GM12865 (cell line): ENCODE measurements at places on chromosomes 12 and 14.
A peak's percentile ranks its signal among the peaks of the same experiment; 100 is the strongest.

DNA sequence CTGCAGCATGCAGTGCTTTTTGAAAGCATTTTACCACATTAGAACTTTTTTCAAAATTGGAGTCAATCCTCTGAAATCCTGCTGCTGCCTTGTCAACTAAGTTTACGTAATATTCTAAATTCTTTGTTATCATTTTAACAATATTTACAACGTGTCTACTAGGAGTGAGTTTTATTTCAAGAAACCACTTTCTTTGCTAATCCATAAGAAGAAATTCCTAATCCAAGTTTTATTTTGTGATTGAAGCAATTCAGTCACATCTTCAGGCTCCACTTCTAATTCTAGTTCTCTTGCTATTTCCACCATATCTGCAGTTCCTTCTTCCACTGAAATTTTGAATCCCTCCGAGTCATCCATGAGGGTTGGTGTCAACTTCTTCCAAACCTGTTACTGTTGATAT is 25.4 kb downstream of the PRORP start:
- DNase-seq, result no peak

DNA sequence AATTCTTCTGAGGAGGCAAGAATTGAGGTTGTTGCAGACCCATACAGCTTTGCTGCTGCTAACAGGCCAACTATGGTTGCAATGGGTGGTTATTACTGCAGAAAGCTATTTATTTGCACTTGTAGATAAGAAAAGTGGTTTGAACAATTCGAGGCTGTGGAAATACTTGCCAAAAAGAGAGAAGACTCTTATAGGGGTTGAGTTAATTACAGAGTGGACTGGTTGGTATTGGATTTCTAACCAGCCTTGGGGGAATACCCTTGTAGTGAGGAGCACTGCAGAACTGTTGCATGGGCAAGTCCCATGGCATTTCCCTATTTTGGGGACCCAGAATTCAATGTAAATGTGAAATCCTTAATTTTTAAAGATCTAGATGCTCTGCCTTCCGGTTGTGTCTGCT is 120.5 kb downstream of the KCNMB4 start:
- DNase-seq, result no peak

GRCh38 chr14:101884089-101884933 is 80.1 kb upstream of the DYNC1H1 start:
- DNase-seq, result no peak

DNA sequence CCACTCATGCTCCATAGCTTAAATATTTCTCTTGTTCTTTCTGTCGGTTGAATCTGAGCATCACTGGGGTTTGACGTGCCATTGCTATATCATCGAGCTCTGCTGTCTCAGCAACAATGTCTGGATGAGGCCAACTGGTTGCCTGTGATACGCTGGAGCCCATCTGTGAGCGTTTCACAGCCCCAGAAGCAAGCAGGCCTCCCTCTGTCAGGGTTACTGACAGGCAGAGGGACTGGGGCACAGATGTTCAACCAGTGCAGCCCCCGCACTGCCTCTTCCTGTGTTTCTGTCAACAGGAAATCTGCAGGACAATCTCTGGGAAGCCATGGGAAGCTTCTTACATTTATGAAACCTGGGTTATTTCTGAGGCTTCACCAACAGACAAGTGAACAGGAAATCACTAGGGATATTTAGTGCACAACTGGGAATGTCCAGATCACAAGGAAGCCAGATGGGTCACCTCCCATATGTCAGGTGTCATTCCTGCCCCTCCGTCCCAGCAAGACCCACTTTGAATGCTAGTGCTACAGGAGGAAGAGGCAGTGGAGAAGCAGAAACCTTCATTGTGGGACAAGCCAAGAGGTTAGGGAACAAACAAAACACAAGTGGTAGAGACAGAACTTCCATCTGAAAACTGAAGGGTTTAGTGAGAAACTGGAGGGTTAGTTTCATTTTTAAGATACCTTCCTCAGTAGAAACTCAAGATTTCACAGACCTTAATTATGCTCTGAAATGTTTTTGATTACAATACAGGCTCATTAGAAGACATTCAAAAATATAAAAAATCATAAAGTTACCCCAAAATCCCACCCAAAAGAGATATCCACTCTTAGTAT is 24.1 kb downstream of the DMAC2L start:
- no peak for DNase-seq

GRCh38 chr14:24897793-24898192 is 152.2 kb downstream of the STXBP6 start:
- DNase-seq, result no peak

DNA sequence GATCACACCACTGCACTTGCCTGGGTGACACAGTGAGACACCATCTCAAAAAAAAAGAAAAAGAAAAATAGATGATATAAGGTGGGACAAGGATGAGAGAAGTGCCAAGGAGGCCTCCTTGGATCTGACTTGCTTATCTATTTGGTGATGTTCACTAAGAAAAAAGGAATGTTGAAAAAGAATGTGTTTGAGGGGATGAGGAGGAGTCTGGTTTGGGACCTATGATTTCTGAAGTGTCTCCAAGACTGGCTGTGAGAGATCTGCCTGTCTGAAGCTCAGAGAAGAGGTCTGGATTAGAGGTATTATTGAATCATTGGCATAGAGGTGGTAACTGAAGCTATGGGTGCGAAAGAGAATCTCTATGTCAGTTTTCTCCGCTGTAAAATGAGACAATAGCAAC is 42.8 kb downstream of the BCAT1 start:
- no peak for DNase-seq

- DNase-seq, result no peak
Measured at GRCh38 chr14:77709412-77709811, 1.5 kb downstream of the SLIRP start.

GRCh38 chr12:126747530-126748149 is 1519.3 kb upstream of the TMEM132C start:
- DNase-seq, result peak; percentile 49

DNA sequence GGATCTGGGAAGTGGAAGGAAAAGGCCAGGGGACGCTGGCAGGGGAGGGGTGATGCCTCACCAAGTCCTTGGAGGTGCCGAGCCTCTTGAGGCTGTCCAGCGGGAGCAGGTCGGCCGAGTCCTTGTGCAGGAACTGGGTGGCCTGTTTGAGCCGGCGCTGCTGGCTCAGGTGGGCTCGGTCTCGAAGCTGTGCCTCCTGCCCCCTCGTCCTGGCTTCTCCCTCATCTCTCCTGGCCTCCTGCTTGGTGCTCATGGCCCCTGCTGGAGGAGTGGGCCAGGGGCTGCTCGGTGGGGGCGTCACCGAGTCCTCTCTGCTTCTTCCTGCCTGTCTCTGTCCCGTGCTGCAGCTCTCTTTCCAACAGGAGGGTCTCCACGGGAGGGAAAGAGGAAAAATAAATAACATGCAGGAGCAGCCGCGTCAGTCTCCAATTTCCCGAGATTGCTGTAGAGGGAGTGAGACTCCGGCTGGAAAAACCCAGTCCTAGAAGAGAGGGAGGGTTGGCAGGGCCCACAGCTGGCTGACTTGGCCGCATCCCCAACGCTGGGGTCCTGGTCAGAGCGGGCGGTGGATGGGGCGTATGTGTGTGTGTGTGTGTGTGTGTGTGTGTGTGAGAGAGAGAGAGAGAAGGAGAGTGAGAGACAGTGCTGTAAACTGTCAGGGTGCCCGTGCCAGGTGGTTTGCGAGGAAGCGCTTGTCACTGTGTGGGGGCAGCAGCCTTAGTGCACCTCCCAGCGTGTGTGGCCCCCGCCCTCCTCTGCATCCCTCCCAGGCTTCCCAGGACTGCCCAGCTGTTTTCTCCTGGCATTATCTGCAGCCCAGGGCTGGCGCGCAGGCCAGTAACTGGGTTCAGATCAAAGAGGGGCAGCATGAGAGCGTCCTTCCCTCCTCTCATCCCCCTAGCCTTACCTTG is at the start of gene NRIP2:
Gene NRIP2 (minus strand): TSS at position 455 of the 911 bp plus-strand sequence. CDS start 52 bp downstream, at position 403.
- no peak for DNase-seq

DNA sequence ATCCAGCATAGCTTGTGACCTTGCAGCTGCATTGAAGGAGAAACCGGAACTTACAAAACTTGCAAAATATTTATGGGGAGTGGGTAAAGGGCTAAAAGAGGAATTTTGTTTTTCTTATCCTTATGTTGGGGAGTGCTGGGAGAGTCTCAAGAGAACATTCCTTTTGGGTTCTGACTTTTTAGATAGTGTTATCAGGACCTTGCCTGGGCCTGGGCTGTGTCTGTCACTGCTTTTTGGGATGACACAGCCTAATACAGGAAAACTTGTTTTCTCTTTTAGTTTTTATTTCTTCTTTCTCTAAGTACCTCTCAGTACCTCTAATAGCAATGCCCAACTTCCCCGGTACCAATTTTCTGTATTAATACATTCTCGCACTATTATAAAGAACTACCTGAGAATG is 850.6 kb downstream of the RPS29 start:
- DNase-seq, result no peak

- DNase-seq, result no peak
Measured at GRCh38 chr14:93315575-93315974, 17.3 kb downstream of the BTBD7 start.

- peak; percentile 69 for DNase-seq
Measured at GRCh38 chr14:70188659-70189455, at the start of gene SLC8A3. TSS of gene SLC8A3 (minus strand) at chr14:70188951. CDS start at chr14:70168422, 20,529 bp downstream.

DNA sequence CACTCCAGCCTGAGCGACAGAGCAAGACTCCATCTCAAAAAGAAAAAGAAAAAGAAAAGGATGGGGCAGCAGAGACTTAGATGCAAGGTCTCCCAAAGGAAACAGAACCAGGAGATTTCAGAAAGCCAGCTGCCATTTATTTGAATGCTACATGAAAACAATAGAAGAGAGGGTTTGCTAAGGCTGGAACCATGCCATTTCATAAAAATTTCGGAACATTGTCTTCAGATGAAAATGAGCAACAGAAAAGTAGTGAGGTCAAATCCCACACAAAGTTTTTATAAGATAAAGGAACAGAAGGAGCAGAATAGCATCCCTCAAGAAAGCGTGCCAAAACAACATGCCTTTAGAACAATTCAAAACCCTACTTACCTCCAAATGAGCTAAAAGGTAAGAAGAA is 175.3 kb downstream of the ETV6 start:
- DNase-seq, result no peak

DNA sequence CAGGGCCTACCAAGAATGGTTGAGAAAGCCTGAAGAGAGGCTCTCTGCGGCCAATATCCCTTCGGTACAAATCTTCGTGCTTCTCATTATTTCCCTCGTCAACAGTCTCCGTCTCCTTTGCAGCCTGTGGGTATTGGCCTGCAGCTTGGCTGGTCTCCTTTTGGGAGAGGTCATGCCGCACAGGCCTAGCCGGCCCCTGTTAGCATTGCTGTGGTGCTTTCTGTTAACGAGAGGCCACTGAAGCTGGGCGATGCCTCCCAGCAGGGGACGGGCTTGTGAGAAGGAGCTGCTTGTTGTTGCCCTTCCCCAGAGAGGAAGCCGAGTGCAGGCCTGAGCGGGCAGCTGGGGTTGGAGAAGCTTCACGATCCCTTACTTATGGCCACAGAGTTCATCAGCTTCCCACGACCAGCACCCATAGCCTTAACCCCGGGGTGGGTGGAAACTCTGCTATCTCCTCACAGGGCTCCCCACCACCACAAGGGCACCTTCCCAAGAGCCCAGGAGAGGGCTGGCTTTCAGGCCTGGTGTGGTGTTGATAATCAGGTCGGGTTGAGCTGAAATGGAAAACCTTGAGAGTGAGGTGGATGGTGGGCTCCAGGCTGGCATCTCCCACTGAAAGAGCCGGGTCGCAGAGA is 228.6 kb downstream of the ZFP36L1 start:
- no peak for DNase-seq

DNA sequence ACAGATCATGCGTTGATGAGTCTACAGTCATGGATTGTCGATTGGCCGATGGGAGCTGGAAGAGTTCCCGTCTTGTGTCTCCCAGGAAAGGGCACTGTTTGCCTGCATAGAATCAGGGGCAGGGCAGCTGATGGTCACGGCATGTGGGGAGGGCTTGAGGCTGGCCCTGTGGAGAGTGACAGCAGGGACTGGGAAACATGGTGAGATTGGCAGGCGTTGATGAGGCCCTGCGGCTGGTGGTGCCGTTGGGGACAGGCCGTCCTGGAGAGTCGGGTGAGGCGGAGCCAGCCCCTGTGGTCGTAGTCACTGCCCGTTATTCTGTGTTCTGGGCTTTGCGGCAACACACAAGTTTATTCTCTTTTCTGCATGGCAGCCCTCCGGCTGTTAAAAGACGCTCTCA is 52.9 kb downstream of the TECPR2 start:
- DNase-seq, result no peak

- DNase-seq, result no peak
Measured at GRCh38 chr12:6772331-6772695, at the start of gene LAG3. TSS of gene LAG3 (plus strand) at chr12:6772520. CDS start at chr12:6772853, 333 bp downstream.
